ENCODE measurements at places on chromosomes 4 and X. TPM values are rescaled to one million over a fixed set of nuclear protein-coding genes. Genes with fewer than 3 reads are reported as not detected.

FAT4 gene
- 9.9 TPM for total RNA-seq

CT45A10 gene
- not detected for total RNA-seq

EGF gene
- total RNA-seq, result 1.3 TPM

DNAAF6 gene
- total RNA-seq, result not detected

CLGN gene
- total RNA-seq, result 29.0 TPM

CRMP1 gene
- total RNA-seq, result 0.62 TPM

NAP1L3 gene
- total RNA-seq, result 7.1 TPM

NAAA gene
- 39.2 TPM for total RNA-seq

Measured in uterine smooth muscle cell (primary cell).